Activated CD8-positive, alpha-beta T cell treated with anti-CD3 and anti-CD28 coated beads, Interleukin-2, amount 10 ng/mL, durations not matched to agents 7 days and 5 days (primary cell): ENCODE measurements at places on chromosomes 3 and 15. TPM values are rescaled to one million over a fixed set of nuclear protein-coding genes. Genes with fewer than 3 reads are reported as not detected.

Gene IL12A
- total RNA-seq: not detected

- no peak for DNase-seq
Measured at GRCh38 chr15:79025802-79026201, 64.8 kb downstream of the RASGRF1 start.

DNA sequence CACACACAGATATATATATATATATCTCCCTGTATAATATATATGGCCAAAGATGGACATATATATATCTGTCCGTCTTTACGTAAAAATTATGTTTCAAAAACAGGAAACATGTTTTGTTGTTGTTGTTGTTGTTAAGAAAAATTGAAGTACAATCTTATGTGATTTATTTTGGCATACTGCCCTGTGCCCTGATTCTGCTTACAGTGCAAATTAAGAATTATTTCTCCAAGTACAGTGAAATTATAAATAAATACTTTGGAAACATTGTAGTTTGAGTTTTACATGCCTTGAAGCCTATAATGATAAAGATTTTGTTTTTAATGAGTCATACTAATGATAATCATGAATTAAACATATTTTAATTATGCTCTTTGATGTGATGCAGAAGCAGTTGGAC, 994.9 kb downstream of the DIPK2A start:
- no peak for DNase-seq

Gene PTH1R
- not detected for total RNA-seq

DNA sequence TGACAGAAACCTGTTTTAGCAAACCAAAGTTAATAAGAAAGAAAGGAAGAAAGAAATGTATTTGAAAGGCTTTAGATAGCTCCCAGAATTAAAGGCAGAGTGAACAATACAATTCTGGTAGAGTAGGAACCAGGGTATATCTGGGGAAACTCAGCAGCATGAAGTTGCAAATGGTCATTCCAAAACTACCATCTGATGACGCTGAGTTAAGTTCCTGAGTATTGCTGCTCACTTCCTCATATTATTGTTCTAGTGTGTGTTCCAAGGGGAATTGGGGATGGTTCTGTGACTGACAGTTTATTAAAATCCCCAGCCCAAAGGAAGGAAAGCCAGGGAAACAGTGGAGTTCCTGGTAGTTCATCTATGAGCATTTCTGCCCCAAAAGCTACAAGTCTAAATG, 88.3 kb upstream of the FRMD4B start:
- no peak for DNase-seq

DNA sequence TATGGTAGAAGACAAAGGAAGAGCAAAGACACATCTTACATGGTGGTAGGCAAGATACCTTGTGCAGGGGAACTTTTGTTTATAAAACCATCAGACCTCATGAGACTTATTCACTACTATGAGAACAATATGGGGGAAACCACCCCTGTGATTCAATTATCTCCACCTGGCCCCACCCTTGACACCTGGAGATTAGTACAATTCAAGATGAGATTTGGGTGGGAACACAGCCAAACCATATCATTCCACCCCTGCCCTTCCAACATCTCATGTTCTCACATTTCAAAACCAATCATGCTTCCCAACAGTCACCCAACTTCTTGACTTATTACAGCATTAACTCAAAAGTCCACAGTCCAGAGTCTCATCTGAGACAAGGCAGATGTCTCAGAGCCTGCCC, 21.7 kb upstream of the PLSCR1 start:
- no peak for DNase-seq

Gene ERICH6
- 0.21 TPM for total RNA-seq

DNA sequence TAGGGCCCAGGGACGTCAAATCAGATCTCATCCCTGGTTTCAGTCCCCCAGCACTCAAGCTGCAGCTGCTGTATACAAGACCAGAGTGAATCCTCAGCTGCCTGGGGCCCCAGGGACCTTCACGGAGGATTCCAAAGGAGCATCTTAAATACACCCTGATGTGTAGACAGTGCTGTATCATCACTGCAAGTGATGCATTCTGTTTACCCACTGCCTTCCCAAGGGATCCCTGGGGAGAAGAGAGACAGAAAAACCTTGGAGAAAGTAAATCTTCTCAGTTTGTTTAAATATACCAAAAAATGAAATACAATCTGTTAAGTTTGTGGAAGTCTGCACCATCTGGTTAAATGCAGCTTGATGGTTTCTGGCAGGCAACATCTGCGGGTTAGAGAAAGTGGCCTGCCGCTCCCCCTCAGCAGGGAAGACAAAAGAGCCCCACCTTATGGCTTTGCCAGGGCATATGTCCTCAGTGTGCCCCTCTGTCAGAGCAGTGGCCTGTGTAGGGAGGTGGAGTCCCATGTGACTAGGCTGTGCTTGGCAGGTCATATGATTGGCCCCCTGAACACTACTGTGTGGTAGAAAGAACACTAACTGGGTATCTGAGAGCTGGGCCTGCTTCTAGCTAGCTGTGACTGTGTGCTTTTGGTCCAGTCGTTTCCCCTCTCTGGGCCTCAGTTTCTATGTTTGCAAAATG, 222.2 kb upstream of the TRIM42 start:
- no peak for DNase-seq

DNA sequence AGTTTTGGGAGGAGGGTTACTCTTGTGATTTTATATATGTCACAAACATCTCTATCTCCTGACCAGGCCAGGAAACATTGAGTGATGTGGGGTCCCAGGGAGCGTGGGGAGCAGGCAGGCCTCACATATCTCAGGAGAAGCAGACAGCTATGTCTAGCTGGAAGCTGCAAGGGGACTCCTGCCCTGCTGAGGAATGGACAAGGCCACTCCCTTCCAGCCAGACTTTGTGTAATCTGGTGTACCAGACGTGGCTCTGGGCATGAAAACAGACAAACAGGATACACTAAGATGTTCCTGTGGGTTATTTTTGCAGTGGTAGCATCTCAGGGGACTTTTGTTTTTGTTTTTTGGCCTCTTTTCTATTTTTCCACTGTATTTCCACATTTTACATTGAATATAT, 23.2 kb downstream of the CYP8B1 start:
- DNase-seq: no peak

DNA sequence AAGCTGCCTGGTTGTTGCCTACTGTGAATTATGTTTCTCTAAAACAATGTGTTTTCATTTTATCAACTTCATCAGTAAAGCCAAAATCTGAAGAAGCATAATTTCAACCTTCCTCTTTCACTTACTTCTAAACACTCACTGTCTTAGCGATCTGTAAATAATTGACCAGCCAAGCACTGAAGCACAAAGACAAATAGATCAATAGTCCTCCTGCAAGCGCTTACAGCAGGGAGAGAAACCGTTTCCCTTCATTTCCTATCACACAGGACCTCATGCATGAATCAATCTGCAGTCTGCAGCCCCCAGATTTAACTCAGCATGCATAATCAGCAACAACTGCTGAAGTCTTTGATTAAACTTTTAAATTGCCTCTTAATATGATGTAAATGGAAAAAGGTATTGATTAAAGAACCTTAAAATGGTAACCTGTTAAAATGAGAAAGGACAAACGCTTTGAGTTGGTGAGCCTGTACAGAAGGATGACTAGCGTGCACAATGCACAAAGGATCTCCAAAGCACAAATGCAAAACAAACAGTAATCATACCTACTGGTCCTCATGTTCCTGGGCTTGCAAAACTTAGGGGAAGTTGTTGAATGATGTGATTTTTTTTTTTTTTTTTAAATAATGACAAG, 370.2 kb upstream of the ZNF385D start:
- no peak for DNase-seq

- no peak for DNase-seq
Measured at GRCh38 chr15:64855205-64855975, 13.7 kb downstream of the PLEKHO2 start.

Gene IQCF5
- not detected for total RNA-seq

GRCh38 chr15:96703091-96703490, 372.6 kb downstream of the NR2F2 start:
- no peak for DNase-seq

- DNase-seq: no peak
Measured at GRCh38 chr15:72411544-72411943, 13.4 kb downstream of the TMEM202 start.

DNA sequence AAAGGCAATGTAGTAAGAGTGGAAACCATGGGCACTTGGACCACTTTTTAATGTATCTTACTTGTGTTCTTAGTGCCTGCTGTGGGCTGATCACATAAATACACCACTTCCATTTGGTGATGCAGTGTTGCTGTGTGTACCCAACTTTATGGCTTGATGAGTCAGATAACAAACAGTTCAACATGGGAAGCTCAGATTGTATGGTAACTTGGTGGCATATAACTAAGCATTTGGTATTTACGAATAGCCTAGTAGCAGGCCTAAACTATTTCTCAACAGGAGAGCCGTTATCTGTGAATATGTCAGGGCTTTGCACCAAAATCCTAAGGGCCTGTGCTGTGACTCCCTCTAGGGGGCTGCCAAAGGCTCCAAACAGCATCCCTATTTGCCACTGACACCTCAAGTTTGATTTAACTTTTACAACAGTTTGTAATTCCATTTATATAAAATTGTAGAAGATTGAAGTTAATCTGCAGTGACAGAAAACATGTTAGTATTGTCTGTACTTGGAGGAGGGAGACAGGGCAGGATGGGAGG, 640.4 kb upstream of the CADM2 start:
- DNase-seq: no peak

DNA sequence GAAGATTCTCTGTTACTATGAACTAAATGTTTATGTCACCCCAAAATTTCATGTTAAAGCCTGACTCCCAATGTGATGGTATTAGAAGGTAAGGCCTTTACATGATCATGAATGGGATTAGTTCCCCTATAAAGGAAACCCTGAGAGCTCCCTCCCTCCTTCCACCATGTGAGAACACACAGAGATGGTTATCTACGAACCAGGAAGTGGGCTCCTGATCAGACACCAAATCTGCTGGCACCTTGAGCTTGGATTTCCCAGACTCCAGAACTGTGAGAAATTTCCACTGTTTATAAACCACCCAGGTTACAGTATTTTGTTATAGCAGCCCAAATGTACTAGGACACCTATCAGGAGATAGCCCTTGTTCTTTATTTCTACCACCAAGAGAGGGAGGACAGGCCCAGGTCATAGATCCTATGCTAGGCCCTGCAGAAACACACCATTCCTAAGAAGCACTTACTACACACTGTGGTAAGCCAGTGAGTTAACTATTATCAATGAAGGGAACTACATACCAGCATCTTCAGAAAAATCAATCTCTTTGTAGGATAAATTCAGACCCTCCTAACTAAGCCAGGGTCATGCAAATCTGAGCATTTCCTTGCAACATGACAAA, 59.0 kb downstream of the PRKAR2A start:
- DNase-seq: no peak

GRCh38 chr3:179613807-179614206, 9.2 kb downstream of the NDUFB5 start:
- DNase-seq: no peak

- no peak for DNase-seq
Measured at GRCh38 chr3:197327701-197328100, 29.3 kb upstream of the DLG1 start.

DNA sequence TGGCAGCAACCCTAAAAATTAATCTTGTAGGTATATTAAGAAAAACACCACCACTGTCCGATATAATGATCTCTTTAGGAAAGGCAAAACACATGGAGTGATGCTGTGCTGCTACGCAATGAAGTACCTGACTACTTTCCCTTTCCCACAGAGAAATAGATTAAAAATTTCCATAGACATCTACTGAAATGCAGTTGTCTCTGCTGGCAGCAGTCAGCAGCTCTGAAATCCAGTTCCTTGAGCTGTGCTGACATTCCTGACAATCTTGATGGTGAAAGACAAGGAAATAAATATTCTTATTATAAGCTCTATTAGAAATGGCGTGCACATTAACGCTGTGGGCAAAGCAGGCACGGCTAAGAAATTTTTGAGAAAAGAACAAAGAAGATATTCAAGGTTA, 287.6 kb downstream of the IL5RA start:
- DNase-seq: no peak

DNA sequence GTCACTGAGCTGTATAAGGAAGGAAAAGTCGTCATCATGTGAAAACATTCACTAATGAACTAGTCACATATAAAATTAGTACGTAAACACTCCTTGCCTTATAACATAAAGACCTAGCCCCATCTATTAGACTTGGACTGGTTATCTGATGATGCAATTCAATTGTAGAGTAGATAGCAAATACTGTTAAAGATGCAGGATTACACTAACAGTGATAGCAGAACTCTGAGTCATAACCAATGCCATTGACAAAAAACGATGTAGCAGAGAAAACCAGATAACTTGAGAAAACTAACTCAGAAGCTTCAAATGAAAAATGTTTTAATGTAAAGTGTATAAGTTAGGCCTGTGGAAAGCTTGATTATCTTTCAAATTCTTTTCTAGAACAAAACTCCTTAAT, 132.2 kb downstream of the WDR72 start:
- no peak for DNase-seq

- DNase-seq: no peak
Measured at GRCh38 chr15:87874896-87875711, 381.4 kb downstream of the NTRK3 start.

- no peak for DNase-seq
Measured at GRCh38 chr15:99732751-99733267, 428 bp downstream of the LYSMD4 start.
